ENCODE measurements at places on chromosomes 1 and 21.

DNA sequence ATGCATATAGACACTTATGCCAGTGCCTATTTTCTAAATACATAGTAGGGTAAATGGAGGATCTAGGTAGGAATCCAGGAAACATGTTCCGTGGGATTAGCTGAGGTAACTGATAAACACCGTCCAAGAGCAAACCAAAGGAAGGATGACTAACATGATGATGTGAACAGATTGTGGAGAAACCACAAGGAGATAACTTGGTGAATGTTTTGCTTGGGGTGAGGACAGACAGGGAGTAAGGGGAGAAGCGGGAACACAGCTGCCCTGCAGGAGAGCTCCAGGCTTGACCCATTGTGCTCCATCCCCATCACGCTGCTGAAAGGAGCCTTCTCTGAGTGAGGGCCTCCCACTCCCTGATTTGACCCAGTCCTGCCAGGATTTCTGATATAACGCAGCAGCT lies 87.0 kb upstream of the ZC3H11B start:
- DNase-seq: no peak

GRCh38 chr1:27071049-27071416 lies 58.4 kb upstream of the TENT5B start:
- no peak for DNase-seq

DNA sequence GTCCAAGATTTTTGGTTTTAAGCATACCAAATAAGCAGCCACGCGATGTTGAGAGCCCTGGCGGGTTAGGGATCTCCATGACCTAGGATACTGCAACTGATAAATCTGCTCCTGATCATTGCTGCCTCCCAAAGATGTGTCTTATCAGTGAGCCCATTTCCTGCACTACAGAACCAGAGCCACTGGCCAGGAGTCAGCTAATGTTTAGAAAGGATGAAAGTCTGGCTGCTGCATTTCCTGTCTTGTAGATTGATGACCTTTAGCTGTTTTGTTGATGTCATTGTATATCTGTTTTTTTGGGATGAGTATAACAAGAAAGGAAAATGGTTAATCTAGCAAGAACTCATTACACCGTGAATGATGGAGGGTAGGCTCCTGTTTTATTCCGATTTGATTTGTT lies 74.5 kb downstream of the C1orf21 start:
- DNase-seq: no peak

GRCh38 chr1:237031480-237031879 lies 10.5 kb upstream of the RYR2 start:
- DNase-seq: no peak

DNA sequence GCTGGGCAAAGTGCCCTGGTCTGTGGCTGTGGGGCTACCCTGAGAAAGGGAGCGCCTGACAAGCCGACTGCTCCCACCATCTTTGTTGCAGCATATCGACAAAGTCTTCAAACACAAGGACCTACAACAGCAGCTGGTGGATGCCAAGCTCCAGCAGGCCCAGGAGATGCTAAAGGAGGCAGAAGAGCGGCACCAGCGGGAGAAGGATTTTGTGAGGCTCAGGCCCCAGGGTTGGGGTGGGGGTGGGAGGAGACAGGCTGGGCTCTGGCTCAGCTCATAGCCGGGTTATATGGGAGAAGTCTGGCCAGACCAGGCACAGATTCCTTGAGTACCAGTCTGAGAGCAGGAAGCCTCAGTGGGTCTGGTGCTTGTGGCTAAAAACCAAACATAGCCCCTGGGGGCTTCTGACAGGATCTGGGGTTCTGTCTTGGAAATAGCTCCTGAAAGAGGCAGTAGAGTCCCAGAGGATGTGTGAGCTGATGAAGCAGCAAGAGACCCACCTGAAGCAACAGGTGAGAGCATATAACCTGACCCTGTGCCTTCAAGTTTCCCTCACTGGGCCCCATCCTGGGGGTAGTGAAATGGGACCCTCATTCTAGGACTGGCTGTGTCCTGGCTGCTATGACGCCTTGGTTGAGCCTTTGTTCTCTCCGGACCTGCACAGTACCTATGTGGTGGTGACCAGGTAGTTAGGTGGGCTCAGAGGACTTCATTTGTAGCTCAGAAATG lies 8.0 kb upstream of the CCDC28B start:
- DNase-seq: no peak

- DNase-seq: no peak
These were observed 52.0 kb upstream of the TACSTD2 start for GRCh38 chr1:58629031-58629462.

All from NCI-H1105 (cell line).